ENCODE measurements at places on chromosomes 12 and 14. TPM values are rescaled to one million over a fixed set of nuclear protein-coding genes. Genes with fewer than 3 reads are reported as not detected.

JPH4 gene
- total RNA-seq, result 0.58 TPM

COCH gene
- total RNA-seq, result not detected

COX8C gene
- not detected for total RNA-seq

DNA sequence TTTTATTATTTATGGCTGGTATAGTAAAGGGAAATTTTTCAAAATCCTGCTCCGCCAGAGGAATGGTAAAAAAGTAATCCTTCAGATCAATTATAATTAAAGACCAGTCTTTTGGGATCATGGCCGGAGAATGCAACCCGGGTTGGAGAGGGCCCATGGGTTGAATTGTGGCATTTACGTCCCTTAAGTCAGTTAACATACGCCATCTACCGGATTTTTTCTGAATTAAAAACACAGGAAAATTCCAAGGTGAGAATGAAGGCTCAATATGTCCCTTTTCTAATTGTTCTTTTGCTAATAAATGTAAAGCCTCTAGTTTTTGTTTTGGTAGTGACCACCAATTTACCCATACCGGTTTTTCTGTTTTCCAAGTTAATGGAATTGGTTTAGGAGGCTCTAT, 602.8 kb downstream of the ALG10 start:
- DNase-seq, result no peak

- DNase-seq, result no peak
Observed at GRCh38 chr14:98754343-98755020, 517.5 kb downstream of the BCL11B start.

- no peak for DNase-seq
Observed at GRCh38 chr12:127271776-127272175, 995.2 kb upstream of the TMEM132C start.

DNA sequence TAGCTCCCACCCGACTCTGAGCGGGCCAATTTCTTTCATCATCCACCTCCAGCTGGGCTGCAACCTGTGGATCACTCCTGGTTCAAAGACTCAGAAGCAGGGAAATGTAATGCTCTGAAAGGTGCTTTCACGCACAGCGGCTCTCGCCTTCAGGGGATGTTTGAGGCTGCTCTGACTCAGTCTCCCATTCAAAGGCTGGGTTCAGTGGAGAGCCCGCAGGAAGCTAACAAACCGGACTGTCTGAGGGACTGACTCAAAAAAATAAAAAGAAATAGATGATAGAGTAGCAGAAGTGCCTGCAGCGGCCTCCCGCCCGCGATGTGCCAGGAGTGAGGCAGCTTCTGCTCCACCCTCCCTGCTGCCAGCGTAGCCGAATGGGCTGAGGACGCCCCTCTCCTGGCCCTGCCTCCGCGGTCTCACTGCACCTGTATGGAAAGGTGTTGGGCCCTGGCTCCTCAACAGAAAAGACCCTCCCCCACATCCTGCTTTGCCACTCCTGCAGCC, 98.0 kb downstream of the GCH1 start:
- no peak for DNase-seq

GRCh38 chr12:89250636-89251035, 101.7 kb downstream of the DUSP6 start:
- no peak for DNase-seq

GRCh38 chr12:110059651-110060000, 11.3 kb upstream of the C12orf76 start:
- no peak for DNase-seq

DNA sequence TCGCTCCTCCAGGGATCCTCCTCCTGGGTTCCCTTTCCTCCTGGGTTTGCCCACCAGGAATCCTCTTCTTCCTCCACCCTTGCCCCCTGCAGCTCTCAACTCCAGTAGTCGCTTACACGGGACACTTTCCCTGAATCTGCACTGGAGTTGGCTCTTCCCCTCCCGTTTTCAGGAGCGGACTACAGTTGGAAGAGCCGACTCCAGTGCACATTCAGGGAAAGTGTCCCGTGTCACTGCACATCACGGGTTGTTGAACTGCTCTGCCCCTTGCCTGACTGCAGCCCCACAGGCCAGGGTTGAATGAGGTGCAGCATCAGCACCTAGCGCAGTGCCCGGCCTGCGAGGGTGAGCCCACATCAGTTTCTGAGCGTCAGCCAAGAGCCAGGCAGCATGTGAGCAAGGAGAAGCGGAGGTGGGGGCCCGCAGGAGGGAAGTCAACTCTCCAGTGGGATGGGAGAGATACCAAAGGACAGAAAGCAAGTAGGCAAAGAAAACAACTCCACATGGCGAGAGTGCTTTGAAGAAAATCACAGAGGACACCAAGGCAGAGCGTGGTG, 13.1 kb downstream of the RAPGEF3 start:
- no peak for DNase-seq
